Prostate gland (tissue), 2 donors: ENCODE measurements at places on chromosomes 6 and 20.

- no peak for DNase-seq
These were observed 180.9 kb downstream of the KIF16B start for GRCh38 chr20:16392346-16392745.

GRCh38 chr6:21949211-21949801, 347.5 kb downstream of the PRL start:
- DNase-seq: no peak

- DNase-seq: no peak
These were observed 15.3 kb downstream of the PRL start for GRCh38 chr6:22281341-22282085.

DNA sequence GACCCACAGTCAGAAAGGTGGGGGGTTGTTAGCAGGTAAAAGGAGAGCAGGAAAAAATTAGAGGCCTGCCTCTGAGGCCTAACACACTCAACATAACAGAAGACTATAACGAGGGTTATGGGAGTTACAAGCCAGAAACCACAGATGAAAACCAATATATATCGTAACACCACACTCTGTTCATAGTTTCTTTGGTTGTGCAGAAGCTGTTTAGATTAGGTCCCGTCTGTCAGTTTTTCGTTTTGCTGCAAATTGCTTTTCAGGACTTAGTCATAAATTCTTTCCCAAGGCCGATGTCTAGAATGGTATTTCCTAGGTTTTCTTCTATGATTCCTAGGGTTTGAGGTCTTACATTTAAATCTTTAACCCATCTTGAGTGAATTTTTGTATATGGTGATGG, 3.7 kb upstream of the MAP3K5 start:
- DNase-seq: no peak

GRCh38 chr6:130163266-130163665, 59.5 kb downstream of the SAMD3 start:
- no peak for DNase-seq

DNA sequence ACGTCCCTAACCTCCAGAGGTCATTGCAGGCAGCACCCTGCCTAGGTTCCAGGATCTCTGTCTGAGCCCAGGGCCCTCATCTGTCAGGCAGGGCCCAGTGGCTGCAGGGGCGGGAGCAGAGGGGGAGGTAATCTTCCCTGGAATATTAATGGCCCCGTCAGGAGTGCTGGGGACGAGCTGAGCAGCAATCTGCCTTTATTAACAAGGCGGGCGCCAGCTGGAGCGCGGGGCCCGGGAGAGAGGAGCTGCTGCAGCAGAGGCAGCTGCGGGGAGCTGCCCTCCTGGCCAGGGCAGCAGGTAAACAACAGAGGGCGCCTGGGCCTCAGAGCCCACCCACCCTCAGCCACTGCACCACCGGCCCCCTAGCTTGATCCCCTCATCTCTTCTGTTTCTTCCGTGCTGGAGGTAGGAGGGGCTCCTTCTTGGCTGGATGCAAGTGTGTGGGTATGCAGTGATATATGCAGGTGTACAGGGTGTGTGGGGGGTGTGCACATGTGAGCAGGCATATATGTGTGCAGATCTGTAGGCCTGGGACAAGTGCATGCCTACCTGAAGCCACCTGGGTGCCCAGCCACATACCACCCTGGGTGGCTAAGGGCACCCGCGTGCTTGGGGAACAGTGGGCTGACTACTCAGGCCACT, 131.8 kb upstream of the MLN start:
- DNase-seq: no peak

DNA sequence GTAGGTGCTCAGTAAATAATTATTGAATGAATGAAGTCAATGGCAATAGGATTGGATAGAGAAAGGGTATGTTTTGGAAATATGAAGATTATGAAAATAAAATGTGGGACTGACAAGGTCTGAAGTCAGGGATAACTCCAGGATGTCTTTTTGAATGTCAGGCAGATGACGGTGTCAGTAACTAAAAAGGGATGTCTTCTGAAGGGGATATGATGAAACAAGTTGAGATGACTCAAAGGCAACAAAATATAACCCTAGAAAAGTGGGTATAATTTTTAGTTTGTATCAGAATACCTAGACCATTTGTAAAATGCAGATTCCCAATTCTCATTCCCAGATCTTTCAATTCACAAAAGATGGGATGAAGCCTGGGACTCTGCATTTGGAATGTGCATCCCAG, 257.3 kb upstream of the SGK1 start:
- DNase-seq: no peak

GRCh38 chr6:25324066-25324762, 45.0 kb downstream of the CARMIL1 start:
- DNase-seq: no peak

DNA sequence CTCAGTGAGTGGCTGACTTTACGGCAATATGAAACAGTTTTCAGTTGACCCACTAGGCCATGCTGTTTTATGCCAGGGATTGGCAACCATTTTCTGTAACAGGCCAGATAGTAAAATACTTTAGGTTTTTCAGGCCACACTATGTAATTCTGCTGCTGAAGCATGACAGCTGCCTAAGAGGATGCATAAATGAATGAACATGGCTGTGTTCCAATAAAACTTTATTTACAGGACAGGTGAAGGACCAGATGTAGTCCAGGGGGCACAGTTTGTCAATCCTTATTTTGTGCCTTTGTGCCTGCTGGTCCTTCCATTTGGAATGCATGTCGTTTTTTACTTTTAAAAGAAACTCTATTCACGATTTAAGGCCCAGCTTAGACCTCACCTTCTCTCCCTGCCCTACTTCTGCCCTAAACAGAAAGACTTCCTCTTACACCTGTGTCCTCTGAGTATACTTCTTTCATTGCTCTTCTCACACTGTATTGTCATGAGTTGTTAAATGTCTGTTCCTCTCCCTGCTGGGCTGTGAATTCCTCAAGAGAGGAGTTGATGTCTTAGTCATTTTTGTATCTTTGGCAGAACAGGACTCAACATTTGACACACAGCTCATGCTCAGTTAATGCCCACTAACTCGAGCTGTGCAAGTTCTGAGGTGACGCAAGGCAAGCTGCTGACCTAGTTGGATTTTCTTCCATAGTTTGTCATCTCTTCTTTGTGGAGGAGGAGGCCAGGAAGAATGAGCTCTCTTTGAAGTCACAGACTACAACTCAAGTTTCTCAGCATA, 90.1 kb upstream of the MAP7 start:
- no peak for DNase-seq

DNA sequence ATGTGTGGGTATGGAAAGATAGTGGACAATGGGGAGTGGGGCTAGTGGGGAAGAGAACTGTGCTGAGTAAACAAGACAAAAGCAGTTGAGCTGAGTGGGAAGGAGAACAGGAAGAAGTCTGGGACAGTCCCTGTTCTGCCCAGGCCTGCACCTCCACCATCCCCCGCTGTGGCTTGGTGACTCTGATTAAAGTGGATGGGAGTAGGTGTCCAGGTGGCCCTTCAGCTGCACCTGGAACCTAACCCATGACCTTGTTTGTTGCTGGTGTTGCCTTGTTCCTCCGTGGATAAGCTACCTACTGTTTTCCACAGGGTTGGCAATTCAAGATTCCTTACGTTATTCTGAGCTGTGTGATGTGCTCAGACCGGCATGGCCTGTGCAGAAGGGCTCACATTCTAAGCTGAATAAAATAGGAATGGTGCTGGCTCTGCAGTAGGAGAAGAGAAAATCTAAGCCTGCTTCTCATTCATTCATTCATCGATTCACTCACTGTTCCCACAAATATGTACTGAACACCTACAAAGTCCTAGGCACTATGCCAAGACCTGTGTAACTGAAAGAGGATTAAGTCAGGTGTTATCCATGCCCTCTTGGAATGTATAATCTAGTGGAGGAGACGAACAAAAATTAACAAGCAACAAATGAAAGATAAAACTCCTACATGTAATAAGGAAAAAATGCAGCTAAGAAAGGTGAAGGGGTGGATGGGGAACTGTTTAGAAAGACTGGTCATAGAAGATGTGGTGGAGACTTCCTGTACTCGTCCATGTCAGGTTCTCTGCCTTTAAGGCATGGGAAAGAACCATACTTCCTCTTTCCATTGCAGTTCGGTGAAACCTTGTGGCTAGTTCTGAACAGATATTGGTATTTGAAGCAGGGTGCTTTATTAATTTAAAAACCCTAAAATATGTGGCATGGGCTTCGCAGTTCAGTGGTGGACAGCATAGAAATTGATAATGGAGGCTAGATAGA, 10.1 kb upstream of the CALHM6 start:
- no peak for DNase-seq

GRCh38 chr6:130749402-130749801, 77.8 kb upstream of the SMLR1 start:
- no peak for DNase-seq

DNA sequence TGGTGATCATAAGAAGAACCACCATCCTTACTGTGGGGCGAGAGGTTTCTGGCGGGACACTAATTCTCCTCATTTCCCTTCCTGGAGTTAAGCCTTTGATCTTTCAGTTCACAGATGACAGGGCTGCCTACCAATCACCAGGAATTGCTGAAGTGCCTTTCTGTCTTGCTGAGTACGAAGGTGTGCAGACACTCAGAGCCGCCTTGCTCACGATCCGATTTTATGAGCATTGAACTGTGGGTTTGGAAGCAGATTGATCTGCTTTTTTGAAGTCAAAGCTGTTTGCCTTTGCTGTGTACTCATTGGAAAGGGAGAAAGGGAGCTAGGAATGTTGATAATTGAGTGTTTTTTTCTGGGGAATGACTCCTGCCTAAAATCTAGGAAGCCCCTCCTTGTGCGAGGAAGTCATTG, 129.1 kb upstream of the SALL4 start:
- no peak for DNase-seq

GRCh38 chr6:108561742-108562502, 1.2 kb downstream of the FOXO3 start:
- peak; percentile 11 for DNase-seq

- DNase-seq: no peak
These were observed 16.4 kb downstream of the RPP40 start for GRCh38 chr6:4987432-4987831.

DNA sequence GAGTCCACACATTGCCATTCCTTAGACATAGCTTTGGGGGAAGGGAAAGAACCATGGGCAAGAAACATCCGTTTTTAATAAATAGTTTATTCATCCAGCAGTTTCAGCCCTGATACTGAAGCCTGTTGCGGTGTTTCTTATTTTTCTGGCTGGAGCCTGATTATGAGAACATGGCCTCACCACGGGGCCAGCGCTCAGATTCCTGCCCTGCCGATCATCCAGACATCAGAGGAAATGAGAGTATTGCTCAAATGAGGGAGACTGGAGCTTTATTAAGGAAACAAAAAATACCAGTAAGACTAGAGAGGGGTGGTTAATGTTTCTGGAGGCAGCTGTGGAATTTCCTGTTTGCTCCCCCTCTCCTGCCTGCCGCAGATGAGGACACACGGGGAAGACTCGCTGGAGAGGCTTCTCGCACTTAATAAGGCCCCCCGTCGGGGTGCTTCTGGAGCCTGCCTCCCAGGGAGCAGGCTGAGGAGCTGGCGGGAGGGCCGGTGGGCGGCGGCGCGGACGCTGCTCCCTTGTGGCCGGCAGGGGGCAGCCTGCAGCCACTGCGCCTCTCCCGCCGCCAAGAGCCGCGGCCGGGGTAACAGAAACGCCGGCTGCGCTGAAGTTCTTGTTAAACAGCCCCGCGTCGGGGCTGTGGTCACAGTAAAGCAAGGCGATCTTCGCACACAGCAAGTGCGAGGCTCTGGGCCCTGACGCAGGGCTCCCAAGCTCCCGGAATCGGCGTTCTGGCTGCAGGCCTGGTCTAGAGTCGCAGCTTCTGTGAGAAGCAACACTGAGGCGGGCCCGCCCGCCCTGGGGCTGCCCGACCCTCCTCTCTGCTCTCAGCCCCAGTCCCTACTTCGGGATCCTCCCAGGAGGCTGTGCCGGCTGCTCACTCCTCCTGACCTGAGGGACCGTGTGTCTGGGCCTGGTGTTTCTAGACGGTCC, 17.5 kb downstream of the LEMD2 start:
- DNase-seq: peak; percentile 74

DNA sequence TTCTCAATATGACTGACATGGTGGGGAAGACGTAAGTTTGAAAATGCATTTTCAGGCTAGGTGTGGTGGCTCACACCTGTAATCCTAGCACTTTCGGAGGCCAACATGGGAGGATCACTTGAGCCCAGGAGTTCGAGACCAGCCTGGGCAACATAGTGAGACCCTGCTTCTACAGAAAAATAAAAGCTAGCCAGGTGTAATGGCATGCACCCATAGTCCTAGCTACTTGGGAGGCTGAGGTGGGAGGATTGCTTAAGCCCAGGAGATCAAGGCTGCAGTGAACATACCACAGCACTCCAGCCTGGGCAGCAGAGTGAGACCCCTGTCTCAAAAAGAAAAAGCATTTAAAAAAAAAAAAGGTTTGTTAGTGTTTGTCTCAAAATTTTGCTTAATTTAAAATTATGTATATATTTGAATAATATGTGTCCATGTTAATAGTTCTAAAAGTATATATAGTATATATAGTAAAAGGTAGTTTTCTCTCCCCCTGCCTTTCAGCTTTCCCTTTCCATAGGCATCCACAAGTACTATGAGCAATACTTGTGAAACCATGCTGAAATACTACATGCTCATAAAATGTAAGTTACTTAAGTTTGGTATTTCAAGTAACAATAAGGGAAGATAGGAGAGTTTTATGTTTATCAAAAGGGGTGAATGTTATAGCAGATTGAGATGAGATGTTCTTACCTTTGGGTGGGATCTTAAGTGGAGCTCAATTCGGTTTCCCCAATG, 15.1 kb downstream of the PTPRA start:
- DNase-seq: no peak

DNA sequence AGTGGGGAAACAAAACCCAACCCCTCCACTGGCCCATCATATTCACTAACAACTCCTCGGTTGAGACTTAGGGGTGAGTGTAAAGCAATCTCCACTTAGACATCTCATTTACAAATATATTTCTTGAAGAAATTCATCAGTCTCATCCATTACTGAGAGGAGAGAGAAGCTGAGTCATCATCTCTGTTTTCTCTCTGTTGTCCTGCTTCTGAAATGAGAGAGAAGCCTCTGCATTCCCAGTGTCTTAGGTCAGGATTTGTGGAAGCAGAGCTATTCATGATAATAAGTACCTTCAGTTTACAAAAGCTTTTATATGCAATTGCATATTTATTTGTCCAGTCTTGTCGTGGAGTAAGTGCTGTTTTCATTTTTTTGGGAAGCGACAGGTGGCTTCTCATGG, 879 bp downstream of the MEP1A start:
- no peak for DNase-seq
